ENCODE measurements at places on chromosomes 2 and 18. TPM values are rescaled to one million over a fixed set of nuclear protein-coding genes. Genes with fewer than 3 reads are reported as not detected.

Gene IFIH1
- total RNA-seq = 126 TPM

Gene PAX3
- not detected for total RNA-seq

Gene SGPP2
- total RNA-seq = 48.8 TPM

Gene ZRANB3
- total RNA-seq = 14.5 TPM

Gene CAPN14
- 0.35 TPM for total RNA-seq

Gene FEV
- not detected for total RNA-seq

DNA sequence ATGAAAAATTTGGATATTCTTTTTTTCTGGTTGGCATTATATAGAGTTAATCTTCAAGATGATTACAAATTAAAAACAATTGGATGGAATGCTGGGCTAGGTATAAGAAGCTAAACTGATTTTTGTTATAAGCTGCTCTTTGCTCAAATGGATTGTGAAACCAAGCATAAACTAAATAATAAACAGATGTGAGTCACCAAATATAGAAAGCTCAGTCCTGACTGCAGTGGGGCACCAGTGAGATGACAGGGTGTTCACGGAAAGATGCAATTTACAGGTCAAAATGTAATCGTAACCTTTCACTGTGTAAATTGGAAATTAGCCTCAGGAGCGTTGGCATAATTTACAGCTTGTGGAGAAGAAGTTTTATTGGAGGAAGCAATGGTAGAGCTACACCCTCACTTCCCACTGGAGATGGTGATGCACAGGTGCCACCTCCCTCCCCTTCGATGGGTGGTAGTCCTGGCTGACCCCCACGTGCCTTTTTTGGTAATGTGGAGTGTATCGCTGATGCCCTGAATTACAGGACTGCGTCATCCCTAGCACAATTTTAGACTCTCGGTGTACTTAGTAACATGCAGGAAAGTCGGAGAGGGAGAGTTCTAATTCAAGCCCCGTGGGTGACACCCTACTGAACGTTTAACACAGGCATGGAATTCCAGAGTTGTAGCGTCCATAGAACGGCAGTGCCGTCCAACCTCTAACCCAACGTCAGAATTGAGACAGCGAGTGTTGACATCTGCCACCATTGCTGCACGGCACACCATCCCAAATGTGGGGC, 73.9 kb upstream of the NFATC1 start:
- DNase-seq = no peak

DNA sequence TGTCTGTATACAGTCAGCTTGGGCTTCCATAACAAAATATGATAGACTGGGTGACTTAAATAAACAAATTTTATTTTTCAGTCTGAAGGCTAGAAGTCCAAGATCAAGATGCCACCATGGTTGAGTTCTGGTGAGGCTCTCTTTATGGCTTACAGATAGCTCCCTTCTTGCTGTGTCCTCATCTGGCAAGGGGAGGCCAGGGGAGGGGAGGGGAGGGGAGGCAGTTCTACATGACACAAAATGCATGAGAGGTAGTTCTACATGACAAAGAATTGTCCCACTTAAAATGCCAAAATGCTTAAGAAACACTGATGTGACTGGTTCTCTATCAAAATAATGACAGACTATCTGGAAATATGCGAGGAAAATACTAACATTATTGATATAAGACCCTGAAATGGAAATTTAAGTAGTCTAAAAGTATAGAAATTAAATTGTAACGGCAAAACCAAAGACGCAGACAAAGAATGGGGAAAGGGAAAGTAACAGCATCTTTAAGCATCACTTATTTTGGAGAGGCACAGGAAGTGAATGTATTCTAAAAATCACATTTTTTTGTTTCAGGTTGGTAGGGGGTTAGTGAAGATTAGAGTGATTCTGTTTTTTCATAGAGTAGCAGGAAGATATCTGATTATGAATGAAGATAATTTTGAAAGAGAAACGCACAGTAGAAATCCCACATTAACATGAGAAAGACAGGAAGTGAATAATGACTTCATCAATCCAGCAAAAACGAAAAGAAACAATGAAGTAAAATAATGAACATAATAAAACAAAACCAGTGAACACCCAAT, 131.4 kb downstream of the STRN start:
- no peak for DNase-seq

DNA sequence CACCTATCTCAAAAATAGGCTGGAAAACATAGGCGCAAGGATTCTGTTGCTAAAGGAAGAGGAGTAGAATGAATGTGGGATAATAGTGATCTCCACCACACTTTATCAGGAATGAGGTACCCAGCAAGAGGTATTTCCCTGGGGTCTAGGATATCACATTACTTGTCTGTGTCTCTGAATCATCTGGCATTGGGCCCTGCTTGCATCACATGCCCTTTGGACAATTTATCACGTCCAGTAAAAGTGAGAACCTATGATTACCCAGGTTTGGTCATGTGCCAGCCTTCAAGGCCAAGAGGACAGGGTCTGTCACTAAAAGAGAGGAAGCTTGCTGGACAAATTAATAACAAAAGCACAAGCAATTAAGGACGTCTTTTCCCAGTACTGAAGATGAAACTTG, 11.4 kb upstream of the TRAPPC8 start:
- peak; percentile 47 for DNase-seq

DNA sequence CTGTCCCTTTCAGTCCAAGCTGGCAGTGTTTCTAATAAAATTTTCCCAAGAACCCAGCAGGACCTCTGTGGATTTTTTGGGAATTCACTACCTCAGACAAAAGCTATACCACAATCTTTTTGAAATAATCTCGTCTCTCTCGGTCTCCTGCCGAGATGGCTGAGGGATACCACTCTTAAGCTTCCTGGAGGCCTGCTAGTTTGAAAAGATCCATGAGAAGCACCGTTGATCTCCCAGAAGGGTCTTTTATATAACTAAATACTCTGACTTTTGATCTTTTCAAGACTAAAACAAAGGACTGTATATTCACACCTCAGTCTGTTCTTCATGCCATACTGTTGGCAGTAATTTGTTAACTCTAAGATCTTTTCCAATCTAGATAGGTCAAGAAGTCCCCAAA, 141.7 kb downstream of the UPP2 start:
- DNase-seq = no peak

- no peak for DNase-seq
These were observed 573.5 kb upstream of the SETBP1 start for GRCh38 chr18:44107187-44107586.

GRCh38 chr18:8373486-8373885, 235.8 kb upstream of the RAB12 start:
- no peak for DNase-seq

- DNase-seq = no peak
These were observed 320.3 kb downstream of the GPD2 start for GRCh38 chr2:156756516-156756915.

DNA sequence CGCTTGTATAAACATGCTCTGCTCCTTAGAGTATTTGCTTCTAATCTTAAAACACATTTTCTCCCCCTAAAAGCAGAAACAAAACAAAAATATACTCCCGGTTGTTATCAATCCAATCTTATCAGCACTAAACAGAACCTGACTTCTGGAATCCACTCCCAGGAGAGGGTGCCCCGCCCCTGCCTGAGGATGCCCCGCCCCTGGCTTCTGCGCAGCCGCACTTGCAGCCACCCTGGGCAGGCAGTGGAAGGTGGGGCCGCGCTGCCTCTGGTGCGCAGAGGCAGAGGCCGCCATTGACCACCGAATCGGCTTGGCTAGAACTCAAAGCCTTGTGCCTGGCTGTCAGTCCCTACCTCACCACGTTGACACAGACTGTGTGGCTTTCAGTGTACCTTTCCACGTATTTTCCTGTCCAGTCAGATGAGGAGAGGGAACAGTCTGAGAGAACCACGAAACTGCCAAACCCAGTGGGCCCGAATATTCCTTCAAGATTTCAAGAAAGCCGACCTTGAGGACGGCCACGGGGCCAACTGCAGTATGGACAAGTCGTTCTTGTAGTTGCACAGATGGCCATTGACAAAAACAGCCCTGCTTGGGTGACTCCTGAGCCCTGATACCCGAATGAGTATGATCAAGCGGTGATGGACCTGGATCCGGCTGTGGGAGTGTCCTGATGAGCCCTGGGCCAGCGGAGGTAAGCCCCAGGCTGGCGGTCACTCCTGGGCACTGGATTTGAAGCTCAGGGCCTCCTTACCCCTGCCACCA, 46.2 kb upstream of the ARHGAP28 start:
- no peak for DNase-seq

- peak; percentile 50 for DNase-seq
These were observed 2.7 kb downstream of the CDH7 start for GRCh38 chr18:65753520-65753919.

DNA sequence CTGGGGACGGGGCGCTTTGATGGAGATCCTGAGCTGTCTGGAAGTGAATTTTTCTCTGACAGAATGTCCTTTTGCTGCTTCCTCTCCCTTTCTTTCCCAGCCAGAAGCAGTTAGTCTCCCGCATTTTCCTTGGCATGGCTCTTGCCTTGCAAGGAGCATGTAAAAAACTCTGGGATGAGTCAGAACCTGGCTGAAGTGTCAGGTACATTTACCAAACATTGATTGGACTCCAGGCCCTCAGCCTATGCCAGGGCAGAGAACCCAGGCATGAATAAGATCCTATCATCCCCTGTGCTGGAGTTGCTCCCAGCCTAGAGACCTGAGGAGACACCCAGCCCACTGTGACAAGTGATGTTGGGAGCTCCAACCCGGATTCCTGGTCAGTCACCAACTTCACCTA, 21.6 kb downstream of the STON1 start:
- no peak for DNase-seq

- DNase-seq = no peak
These were observed 33.7 kb downstream of the MTERF4 start for GRCh38 chr2:241068136-241068941.

DNA sequence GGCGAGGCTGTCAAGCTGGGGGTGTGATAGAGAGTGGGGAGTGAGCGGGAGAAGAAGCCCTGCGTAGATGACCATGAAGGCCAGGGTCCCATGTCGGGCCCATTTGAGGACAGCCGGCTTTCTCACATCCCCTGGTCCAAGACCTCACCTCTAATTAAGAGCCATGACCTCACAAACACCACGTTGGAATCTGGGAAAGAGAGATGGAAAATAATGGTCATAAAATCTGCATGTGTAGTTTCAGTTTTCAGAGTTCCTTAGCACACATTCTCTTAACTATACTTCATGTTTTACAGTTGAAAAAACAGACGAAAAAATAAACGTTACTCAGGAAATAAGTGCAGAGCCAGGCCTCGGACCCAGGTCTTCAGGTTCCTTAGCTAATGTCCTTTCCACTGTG, 244.8 kb upstream of the SIX2 start:
- no peak for DNase-seq

DNA sequence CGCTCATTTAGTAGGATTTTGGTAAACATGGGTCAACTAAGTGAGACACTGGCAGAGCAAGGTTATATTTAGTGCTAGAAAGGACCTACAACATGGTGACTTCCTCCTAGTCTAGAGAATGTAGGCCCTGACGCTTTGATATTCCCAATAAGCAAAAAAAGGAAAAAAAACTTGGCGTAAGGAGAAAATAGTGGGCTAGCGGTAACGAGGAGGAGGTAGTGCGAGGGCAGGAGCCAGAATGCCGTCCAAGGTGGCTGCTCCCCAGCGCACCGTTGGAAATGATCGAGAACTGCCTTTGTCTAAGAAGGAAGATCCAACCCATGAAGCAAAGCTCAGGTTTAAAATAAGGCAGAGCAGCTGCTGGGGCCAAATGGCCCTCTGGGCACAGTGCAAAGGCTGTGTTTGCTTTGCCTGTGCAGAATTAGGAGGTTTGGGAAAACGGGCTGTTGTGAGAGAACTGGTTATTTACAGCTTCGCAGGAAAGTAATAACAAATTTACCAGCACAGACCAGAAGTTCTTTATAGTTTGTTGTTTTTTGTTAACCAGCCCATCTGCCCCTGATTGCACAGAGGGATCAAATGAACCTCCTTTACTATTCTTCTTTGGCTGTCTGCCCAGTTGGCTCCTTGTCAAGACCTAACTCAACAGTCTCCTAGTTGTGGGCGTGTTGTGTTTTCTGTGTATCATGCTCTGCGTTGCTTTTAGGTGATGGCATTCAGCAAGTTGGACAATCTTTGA, 86.6 kb downstream of the ITGB1BP1 start:
- DNase-seq = peak; percentile 75

DNA sequence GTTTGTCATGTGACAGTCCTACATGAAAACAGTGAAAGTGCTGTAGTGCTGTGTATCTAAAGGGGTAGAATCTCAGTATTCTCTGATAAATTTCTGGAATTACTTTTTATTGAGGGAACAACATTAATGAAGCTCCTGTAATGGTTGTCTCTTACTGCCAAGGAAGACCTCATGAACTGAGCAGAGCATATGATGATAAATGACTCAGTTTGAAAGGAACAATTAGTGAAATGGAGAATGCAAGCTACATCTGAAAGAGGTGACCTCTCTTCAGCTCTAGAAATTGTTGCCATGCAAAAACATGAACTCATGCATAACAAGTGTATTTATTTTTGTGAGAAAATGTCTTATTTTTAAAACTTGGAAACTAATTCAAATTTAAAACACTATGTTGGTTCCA, 93.6 kb downstream of the SCN9A start:
- DNase-seq = no peak

GRCh38 chr18:21900605-21901352, 160.2 kb downstream of the MIB1 start:
- DNase-seq = no peak

DNA sequence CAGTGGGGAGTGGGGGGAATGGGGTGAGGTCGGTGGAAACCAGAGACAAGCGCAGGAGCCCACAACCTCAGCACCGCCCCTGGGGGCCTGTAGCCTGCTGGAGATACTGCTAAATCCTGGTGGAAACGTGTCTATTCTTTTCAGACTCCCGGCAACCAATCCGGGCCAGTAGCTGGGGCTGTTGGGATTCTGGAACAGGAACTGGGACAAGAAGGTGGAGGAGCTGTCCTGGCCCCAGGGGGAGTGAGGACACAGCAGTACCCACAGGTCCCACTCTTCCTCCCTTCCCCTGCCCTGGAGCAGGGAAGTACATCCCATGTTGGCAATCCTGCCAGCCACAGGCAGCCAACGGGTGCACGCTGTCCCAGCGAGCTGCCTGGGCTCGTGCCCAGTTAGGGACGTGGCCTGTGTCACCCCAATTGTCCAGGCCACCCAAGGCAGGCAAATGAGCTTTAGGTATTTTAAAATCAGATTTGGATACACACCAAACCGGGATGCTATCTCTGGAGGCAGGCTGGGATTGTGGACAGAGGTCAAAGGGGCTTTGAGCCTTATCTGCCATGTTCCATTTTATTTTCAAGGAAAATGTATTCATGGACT, 51.8 kb downstream of the HS1BP3 start:
- no peak for DNase-seq

DNA sequence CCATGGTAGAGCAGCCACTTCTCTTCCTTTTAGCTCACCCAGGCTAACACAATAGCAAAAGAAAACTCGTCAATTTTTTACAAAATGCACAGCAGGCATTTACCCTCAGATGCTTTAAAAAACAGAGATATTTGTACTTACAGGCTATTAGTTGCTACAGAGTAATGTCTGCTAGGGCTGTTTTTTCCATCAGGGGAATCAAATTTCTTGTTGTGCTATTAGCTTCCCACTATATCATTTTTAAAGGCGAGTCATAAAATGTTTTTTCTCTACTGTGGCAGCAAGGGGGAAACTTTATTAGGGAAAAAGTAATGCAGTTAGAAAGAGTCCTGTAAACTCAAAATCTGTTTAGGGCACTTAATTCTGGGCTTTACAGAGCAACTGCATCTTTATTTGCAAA, 277.9 kb upstream of the THSD7B start:
- DNase-seq = no peak

GRCh38 chr2:220370764-220371163, 743.3 kb downstream of the SLC4A3 start:
- no peak for DNase-seq
